Stimulated activated CD8-positive, alpha-beta memory T cell treated with anti-CD3 and anti-CD28 coated beads, Interleukin-15, amount 100 ng/mL, for 1 hour (primary cell): ENCODE measurements at places on chromosomes 2 and 18.

DNA sequence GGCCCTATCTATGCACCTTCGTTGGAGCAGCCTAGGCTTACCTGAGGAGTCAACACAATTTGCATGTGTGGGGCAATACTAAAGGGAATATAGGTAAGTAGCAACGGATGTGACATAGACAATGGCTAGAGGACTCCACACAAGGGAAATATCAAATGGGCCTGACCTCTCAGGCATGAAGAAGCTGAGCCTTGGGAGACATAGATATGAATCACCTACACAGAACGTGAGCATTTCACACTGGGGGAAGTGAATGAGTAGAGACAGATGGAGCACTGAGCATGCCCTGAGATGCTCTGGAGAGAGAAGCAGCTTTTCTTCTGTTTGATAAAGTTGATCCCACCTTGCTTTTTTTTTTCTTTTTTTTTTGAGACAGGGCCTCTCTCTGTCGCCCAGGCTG is 97.9 kb downstream of the ATL2 start:
- no peak for DNase-seq

GRCh38 chr2:219249203-219249980 is 3.7 kb upstream of the TUBA4B start:
- no peak for DNase-seq

GRCh38 chr2:236209996-236210395 is 41.8 kb upstream of the GBX2 start:
- no peak for DNase-seq

- no peak for DNase-seq
These were observed 369.1 kb downstream of the ZNF521 start for GRCh38 chr18:24982831-24983230.

DNA sequence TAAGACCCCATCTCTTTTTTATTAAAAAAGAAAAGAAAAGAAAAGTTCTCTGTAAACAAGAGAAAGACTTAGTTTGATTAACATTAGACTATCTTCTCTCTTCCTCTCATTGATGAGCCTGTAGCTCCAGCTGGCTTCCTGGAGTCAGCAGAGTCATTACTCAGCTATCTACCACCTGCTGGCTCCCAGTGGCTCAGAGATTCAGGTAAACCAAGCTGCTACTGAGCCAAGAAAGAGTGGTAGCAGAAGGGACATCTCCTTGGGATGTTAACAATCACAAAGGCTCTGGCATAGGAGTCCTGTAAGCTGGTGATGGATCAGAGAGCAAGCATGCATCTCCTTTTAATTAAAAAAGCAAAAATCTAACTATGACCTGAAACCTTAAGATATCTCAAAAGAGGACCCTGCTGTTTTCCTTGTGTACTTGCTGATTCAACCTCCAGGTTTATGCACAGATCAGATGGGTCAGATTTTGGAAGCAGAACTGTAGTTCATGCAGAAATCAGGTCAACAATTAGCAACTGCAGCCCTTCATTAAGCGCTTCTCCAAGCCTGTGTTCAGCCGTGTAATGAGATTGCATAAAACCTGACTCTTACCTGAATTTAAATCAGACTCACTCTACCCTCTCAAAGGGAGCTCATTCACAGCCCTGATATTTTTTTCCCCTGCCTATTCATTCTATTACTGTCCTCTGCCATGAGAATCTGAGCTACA is 225.8 kb downstream of the RNF152 start:
- DNase-seq = no peak

DNA sequence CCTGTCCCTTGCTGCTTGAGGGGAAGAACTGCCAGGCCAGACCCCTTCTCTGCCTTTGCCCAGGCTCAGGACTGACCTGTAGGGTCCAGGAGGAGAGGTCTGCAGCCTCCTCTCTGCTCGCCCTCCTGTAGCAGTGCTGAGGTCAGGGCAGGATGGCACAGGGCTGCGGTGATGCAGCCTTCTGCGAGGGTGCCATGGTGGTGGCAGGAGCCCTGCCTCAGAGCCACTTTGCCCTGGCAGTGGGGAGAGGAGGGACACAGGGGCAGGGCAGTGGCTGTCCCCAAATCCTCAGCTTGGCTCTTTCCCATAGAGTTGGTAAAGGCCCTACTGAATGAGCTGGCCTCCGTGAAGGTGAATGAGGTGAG is 884 bp downstream of the PROM2 start:
- DNase-seq = no peak

DNA sequence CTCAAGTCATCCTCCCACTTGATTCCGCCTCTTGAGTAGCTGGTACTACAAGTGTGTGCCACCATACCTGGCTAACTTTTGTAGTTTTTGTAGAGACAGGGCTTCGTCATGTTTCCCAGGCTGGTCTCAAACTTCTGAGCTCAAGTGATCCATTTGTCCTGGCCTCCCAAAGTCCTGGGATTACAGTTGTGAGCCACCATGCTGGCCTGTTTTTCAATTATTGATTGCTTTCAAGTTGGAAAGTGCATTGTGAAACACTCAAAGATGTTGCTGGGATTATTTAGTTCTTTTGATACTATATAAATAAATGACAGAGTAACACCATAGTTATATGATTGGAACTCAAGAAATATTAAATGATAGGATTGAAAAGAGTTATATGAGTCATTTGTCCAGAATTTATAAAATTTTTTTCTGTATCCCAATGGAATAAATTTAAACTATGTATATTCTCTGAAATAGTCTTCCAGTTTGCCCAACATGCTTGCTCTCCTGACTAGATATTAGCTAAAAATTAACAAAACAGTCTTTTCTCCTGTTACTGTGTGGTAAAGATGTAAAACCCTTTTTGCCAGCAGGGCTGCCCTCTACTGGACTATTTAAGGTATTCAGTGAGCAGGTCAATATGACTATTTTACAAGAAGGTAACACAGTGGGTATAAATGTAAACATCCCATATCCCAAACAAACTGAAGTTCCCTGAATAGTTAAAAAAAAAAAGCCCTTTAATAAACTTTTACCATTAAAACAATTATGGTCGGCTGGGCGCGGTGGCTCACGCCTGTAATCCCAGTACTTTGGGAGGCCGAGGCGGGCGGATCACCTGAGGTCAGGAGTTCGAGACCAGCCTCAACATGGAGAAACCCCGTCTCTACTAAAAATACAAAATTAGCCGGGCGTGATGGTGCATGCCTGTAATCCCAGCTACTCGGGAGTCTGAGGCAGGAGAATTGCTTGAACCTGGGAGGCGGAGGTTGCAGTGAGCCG is 42.7 kb downstream of the ACSL3 start:
- no peak for DNase-seq

DNA sequence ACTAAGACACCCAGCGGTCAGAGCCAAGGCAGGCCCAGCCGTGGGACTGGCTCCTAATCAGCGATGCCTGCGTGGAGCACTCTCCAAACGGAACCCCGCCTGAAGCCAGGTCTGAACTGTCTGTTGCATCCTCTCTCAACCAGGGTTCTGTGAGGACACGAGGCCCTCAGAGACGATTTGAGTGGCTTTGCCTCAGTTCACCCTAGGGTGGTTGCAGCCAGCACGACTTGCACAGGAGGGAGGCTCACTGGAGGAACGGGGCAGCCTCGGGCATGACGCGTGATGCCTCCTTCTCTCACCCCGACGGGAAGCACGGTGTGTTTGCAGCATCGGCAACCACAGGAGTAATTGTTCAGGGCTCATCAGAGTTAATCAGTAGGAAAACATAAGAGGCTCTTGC is 336.4 kb downstream of the EIPR1 start:
- no peak for DNase-seq

GRCh38 chr2:98893911-98894321 is 42.1 kb downstream of the CRACDL start:
- DNase-seq = no peak

DNA sequence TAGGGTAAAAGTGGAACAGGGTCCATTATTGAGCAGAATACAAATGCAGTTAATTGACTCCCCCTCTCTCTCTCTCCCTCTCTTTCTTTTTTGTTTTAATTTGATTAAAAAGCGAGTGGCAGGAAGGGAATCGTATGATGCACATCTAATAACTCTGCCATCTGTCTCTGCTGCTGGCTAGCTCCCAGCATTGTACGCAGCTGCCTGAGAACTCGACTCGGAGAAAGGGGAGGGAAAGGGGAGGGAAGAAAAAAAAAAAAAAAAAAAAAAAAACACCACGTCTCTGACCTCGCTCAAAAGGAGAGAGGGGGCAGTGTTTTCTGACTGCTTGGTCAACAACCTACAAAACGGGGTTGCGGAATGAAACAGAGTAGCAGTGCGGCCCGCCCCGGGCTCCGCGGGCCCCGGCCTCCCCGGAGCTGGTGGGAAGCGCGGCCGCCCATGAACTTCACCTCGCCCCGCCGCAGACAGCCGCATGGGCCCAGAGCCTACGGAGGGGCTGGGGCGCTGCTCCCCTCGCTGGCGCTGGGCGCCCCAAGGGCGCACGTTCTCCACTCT is 265.7 kb downstream of the TCF4 start:
- no peak for DNase-seq

DNA sequence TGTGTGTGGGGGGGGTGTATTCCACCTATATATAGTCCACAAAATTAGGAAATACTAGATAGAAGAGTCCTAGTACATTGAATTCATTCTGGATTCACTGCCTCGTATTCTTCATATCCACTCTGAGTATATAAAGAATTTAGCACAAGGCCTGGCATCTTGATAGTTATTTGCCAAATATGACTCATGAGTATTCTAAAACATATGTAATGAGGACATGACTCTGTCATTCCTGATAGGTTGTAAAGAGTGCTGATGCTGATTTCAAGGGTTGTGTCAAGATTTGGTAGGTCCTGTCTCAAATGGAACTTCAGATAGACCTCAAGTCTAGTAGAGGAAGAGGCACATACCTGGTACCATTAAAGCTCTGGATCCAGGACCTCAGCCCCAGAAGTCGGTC is 173.4 kb upstream of the BOD1L2 start:
- DNase-seq = no peak

DNA sequence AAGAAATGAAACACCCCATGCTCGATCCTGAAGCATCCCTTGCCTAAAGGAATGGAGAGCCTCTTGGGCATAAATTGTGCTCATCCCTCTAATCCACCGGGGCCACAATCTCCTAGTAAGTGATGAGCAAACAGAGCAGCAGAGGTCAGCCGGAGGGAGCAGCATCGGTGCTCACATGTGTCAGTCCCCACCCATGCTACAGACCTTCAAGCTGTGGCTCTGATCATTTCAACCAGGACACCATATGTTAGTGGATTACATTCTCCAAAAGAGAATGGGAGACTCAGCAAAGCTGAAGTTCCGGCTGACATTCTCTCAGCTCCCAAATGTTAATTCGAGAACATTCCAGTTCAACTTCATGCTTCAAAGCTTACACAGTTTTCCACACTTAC is 75.6 kb downstream of the AAK1 start:
- no peak for DNase-seq

DNA sequence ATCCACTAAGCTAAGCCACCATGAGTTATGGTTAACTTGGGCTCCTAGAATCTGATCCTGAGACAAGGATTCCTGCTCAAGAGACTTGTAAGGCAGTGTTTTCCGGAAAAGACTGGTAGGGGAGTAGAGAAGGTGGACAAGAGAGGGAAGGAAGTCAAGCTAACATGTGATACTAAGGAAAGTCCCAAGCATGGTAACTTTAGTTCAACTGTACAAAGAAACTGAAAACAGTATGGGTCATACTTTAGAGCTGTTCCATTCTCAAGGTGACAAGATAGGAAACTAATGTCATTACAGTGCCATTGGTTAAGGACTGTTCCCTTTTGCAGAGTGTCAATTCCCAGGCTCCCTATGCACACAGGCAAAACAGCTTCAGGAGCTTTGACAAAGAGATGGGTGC is 5.8 kb downstream of the MYO5B start:
- no peak for DNase-seq

DNA sequence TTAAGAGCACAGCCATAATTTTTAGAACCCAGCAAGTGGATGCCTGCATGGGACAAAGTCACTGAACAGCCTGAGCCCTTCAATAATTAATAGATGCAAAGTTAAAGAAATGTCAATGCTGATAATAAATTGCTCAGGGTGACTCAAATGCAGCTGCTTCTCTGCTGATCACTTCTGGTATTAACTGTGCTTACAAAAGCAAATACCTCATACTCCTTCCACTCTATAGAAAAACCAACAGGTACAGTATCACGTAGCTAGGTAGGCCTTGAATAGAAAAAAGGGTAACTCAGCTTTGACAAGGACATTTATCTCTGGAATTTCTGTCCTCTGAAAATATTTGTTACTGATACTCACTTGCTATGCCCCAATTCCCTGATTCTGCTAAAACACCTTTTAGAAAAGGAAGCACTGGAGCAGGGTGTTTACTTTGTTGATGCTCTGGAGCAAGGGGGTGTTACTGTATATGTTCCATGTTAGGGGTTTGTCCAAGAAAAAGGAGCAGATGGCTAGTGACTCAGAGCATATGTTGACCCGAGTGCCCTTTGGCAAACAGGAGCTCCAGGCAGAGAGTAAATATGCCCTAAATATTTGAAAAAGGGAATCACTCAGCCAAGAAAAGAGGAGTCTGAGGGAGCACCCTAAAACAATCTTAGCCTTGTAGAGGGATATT is 59.1 kb upstream of the RTN4 start:
- no peak for DNase-seq

DNA sequence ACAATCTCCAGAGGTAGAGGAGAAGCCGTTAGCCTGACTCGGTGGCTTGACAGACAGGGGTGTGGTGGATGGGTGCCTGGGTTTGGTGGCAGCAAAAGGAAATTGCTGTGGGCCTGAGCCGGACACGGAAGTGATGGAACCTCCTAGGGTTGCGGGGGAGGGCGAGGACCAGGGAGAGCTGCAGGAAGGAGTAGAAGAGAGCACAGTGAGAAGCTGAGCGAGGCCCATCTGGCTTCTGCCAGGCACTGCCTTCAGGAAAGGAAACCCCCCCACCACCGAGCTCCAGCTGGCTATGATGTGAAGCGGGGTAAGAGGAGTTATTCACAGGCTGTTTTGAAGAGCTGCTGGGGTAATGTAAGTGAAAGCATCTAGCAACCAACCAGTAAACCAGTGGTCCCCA is 134.6 kb downstream of the TSN start:
- no peak for DNase-seq

DNA sequence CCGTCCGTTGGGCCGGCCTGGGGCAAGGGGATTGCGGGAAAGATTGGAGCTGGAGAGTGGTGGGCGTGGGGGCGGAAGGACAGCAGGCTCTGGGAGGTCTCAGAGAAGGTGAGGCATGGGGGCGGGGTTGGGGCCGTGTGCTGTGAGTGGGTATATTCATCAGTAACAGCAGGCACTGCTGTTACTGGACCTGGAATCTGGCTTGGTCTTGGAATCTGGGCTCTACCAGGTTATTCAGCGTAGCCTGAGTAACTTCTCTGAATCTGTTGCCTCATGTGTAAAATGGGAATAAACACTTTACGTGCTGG is 435 bp downstream of the RNF181 start:
- no peak for DNase-seq

DNA sequence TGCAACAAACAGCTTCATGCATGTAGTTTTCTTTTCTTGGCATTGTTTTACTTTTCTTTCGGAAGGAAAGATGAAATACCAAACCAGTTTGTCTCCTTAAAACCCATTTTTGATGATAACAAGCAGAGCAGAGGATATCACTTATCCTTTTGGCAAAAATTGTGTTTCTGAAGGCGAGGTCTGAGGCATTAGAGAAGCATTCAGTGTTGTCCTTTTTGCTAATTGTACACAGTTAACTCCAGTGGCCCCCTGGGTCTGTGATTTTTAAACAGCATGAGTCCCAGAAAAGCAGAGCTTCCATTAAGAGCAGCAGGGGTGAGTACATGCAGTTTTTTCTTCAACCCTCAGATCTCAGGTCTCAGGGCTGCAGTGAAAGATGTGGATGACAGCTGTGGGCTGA is 41.3 kb downstream of the TTC39C start:
- no peak for DNase-seq

- DNase-seq = peak; percentile 15
These were observed 27.6 kb downstream of the C2orf76 start for GRCh38 chr2:119338826-119339561.

GRCh38 chr2:157838442-157839161 is 37.5 kb downstream of the ACVR1 start:
- DNase-seq = no peak

GRCh38 chr18:26869640-26870039 is 4.1 kb upstream of the AQP4 start:
- DNase-seq = no peak
